Stimulated activated CD4-positive, alpha-beta T cell treated with anti-CD3 and anti-CD28 coated beads, Interleukin-2, amount 100 ng/mL, for 48 hours (primary cell): ENCODE measurements at places on chromosomes 3 and 15.

DNA sequence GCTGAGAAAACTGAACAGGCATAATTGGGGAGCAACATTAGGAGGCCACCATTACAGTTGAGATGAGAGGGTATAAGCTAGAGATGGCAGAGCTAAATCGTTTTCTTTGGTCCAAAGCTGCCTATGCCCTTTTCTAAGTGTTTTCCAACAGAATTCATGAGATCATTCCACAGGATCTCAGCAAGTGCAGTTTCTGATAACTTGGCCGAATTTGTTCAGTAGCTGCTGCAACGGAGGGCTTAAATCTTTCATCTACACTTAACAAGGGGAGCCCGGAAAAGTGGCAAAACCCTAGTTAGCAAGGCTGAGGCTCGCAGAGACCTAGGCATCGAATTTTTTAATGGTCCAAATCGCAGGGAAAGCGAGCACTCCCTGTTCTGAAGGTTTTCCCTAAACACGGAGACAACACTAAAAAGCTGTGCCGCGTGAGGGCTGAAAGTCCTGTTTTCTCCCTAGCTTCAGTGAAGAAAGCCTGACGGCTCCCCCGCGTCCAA lies 531 bp upstream of the BLOC1S6 start:
- no peak for DNase-seq

DNA sequence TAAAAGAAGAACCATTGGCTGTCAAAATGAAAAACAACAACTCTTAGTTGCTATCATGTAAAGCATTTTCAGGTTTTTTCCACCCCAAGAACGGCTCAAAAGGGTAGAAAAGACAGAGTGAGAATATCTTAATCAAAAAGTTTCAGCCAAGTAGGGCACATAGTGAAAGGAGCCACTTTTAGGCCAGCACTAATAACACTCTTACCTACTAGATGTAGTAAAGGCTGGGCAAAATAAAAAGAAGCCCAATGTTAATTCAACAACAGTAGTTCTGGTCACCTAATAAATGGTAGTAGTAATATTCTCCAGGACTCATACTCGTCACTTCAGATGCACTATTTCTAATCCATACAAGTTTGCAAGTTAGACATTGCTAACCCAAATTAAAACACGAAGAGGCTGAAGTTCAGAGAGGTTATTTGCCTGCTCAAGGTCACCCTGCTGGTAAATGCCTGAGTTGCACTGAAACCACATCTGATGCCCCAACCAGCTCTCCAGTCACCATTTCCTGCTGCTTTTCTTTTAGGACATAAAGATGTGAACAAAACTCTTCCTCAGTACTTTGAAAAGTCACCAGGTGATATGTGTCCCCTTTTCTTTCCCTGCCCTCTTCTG lies 7.5 kb downstream of the GOLIM4 start:
- DNase-seq = no peak

DNA sequence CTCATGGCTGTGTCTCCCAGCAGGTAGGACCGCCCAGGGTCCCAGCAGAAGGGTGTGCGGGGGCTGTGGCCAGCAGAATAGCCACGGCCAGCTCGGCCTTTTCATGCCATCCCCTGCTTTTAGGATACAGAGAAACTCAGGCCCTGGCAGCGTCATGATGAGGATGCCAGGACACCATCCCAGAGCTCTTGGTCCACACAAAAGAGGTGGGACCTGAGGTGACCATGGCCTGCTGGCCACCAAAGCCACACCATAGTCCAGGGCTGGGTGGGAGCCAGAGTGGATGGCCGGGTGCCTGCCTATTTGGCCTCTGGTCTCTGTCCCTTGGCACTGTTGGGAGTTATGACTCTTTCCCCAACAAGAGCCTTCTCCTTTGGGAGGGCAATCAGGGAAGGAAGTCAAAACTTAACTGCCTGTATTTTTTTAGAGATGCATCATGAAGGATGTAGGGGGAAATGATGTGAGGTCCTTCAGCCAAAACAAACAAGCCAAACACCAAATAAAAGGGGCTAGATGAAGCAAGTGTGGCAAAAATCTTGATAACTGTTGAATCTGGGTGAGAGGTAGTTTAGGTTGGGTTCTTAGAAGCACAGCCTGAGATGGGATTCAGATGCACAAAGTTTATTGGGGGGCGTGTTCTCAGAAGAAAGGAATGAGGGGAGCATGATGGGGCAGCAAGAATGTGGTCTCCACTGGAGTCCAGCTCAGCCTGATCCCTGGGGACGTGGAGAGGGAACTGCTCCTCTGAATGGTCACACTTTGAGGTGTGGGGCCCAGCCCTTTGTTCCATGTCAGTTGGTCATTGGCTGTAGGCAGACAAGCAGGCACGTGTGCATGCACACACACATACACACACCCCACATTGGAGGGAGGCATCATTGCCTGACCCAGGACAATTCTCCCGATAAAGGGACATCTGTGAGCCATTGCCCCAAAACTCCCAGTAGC lies 33.2 kb downstream of the SMAD6 start:
- no peak for DNase-seq

DNA sequence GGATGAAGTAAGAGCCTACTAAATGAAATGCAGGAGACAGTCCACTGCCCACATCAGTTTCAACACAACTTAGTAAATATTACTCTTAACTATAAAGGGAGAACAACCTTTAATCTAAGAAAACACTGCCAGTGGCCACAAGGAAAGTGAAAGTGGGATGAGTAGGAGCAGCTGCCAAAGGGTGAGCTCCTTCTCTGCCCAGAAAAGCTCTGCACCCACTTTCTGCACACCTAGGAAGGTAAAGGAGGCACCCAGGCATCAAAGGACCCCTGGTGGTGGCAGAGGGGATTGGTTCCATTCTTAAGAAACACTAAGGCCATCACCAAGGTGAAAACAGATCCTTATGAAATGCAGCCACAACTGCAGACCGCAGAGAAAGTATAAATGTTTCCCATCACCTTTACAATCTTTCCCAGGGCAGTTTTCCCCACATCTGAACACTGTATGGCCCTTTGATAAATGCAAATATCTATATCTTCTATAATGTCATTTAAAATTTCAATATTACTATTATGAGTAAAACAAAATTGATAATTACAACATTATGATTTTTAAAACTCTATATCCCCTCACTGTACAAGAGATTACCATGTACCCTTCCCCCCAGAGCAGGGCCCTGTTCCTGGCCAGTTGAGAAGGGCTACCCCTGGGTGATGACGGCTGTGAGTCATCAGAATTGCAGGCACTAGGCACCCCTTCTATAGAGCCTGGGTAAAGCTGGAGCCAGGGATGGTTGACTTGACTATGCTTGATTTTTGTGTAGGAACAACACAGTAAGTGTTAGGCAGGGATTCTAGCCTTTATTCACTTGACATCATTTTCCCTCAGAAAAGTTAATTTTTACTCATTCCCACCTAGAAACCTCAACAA lies 92.0 kb downstream of the SNRK start:
- DNase-seq = peak; percentile 62

DNA sequence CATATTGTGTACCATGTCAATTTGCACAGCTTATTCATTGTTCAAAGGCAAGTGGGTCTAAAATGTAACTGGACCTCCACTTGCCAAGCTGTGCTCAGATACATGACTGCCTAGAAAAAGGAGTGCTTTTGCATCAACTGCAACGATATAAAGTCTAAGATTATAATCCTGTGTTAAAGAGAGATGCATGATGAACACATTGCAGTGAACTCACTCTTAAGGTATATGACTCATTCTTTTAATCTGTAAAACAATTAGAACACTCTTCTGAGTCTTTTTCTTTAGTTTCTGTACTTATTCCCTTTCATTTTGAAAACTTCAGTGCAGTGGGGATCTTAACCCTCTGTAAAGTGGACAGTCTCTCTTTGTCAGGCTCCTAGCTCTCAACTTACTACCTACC lies 982.8 kb downstream of the ROBO1 start:
- DNase-seq = no peak

DNA sequence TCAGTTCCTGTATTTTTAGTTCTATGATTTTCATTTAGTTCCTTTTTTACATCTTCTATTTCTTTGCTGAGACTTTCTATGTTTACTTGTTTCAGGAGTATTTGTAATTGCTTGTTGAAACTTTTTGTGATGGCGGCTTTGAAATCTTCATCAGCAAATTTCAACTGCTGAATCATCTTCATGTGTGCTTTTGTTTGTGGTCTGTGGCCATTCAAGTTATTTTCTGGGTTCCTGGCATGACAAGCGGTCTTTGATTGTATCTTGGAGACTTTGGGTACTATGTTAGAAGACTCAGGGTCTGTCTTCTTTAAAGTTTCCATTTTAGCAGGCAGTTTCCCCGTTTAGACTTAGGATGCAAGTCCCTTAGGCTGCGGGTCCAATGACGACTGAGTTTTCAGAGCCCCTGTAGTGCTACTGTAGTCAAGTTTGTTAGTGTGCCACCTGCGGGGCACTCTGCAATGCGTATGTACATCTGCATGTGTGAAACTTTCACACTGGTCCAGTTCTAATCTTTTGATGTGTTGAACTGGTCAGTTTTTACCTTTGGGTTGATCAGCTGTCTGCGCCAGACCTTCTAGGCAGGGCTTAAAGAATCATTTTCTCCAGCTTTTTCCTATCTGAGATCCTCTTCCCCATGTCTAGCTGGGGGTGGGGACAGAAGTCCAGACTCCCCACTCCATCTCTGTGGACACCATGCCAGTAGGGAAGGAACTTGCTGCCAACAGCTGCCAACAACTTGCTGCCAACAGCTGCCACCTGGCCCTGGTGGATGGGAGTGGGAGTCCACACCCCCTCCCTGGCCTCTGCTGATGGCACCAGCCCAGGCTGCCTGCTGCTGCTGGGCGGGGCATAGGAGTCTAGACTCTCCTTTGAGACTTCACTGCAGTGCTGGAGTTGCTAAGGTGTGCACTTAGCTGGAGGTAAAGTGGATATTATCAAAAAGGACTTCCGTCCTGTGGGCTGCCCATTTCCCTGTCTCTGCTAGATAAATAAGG lies 190.9 kb downstream of the TJP1 start:
- DNase-seq = no peak

GRCh38 chr15:58396181-58396580 lies 35.6 kb upstream of the LIPC start:
- no peak for DNase-seq

DNA sequence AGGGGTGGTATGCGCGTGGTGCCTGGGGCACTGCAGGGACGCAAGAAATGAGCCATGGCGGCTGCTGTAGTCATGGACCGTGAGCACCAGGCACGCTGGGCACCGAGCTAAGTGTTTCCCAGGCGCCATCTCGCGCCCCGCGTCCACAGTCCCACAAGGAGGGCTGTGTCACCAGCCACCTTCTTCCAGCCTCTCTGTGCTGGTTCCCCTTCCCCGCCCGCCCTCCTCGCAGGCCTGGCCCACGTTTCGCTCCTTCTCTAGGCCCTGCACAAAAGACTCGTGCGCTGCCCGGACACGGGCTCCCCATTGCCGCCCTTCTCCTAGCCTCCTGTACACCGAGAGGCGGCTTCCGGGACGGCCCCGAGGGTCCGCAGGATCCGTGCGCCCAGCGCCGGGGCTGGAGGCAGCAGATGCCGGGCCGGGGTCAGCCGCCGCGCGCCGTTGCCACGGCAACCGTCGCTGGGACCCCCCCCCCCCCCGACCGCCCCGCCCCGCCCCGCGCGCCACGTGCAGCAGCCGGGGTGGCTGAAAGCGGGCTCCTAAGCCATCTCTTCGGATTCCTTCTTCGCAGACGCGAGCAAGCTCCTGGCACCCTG lies 113.4 kb downstream of the SRGAP3 start:
- DNase-seq = no peak

GRCh38 chr3:45406772-45407171 lies 18.4 kb downstream of the LARS2 start:
- no peak for DNase-seq
